RWPE2 (cell line): ENCODE measurements at places on chromosomes 11 and 22.

- H3K4me1 ChIP-seq, result no peaks in the 10 kb centered on the region
- H3K27me3 ChIP-seq, result peaks cover 6% of the 10 kb centered on the region
- no peak overlapping the region for H3K4me3 ChIP-seq
Observed at GRCh38 chr11:6737872-6738466, 33.8 kb downstream of the OR2AG2 start.

GRCh38 chr22:19497245-19497644 is 17.5 kb downstream of the CDC45 start:
- H3K27ac ChIP-seq, result no peak overlapping the region
- DNase-seq, result no peak
- H3K27me3 ChIP-seq, result no peaks in the 10 kb centered on the region

- peak overlapping the region; percentile 81 for H3K27ac ChIP-seq
- no peak for DNase-seq
- no peaks in the 10 kb centered on the region; the same call in 1 of the 2 replicates for H3K36me3 ChIP-seq
- H3K4me1 ChIP-seq, result peaks cover 18% of the 10 kb centered on the region
- H3K4me3 ChIP-seq, result peak overlapping the region; percentile 99
Observed at GRCh38 chr11:130315354-130315970, 745 bp upstream of the ZBTB44 start.

- H3K4me3 ChIP-seq, result no peak overlapping the region
- H3K36me3 ChIP-seq, result no peaks in the 10 kb centered on the region
- H3K27ac ChIP-seq, result no peak overlapping the region
- no peaks in the 10 kb centered on the region for H3K4me1 ChIP-seq
- no peak for DNase-seq
- no peaks in the 10 kb centered on the region for H3K27me3 ChIP-seq
Observed at GRCh38 chr11:108965306-108966001, 300.6 kb downstream of the DDX10 start.

DNA sequence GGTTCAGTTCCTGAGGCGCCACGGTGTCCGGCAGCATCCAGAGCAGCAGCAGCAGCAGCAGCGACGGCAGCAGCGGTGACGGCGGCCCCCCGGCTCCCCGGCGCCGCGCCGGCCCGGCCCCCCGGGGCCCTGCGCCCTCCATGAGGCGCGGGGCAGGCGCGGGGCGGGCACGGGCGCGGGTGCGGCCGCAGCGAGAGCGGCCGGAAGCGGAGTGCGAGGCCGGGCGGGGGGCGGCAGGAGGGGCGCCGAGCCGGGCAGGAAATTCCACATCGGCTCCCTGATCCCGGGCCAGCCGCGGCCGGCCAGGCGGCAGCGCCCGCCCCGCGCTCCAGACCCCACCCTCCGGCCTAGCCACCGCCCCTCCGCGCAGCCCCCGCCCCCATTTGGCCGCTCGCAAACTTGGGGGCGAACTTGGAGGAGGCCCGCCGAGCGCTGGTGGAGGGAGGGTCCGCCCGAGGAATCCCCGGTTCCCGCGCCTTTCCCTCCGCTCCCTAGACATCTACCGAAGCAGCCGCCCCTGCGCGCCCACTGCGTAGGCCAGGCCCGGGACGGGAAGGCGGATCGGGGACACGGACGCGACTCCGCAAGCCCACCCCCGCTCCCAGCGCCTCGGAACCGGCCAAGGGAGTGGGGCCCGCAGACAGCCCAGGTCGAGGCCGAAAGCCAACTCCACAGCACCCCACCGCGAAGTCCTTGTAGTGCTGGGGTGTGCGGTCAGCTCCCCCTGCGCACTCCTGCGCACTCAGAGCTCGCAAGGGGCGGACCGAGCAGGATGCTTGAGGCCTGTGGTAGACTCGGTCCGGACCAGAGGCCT is at the start of gene SCARF2:
Gene SCARF2, minus strand, starts transcription at position 213 of the 814 bp plus-strand sequence. Its CDS starts 71 bp downstream, at position 142.
- peak; percentile 57 for DNase-seq
- no peaks in the 10 kb centered on the region for H3K27me3 ChIP-seq
- H3K4me3 ChIP-seq, result peak within 1 kb of the TSS; percentile 81
- H3K27ac ChIP-seq, result peak within 1 kb of the TSS; percentile 18
- peaks cover 3% of the 10 kb centered on the region; the same call in 1 of the 2 replicates for H3K36me3 ChIP-seq
- H3K4me1 ChIP-seq, result no peaks in the 10 kb centered on the region

DNA sequence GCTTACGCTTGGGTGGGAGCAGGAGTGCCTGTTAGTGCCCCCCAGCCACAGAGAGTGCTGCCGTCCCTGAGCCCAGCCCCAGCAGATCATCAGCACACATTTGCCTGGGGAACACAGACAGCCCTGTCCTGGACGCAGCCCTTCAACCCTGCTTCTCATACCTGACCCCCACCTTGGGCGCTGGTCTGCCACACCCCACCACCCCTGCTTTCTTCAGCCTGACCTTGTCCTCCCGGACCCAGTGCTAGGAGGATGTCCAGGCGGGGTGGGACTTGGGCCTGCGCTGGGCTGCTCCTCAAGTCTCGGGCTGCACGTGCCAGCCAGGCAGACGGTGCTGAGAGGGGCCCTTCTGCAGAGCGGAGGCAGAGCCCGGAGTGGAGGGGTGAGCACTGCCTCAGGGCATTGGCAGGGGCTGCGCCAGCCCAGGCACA is 119.2 kb downstream of the KCNQ1OT1 start:
- H3K4me3 ChIP-seq, result no peak overlapping the region
- no peaks in the 10 kb centered on the region for H3K4me1 ChIP-seq
- peak; percentile 43 for DNase-seq
- H3K27ac ChIP-seq, result no peak overlapping the region
- no peaks in the 10 kb centered on the region for H3K36me3 ChIP-seq
- no peaks in the 10 kb centered on the region for H3K27me3 ChIP-seq

DNA sequence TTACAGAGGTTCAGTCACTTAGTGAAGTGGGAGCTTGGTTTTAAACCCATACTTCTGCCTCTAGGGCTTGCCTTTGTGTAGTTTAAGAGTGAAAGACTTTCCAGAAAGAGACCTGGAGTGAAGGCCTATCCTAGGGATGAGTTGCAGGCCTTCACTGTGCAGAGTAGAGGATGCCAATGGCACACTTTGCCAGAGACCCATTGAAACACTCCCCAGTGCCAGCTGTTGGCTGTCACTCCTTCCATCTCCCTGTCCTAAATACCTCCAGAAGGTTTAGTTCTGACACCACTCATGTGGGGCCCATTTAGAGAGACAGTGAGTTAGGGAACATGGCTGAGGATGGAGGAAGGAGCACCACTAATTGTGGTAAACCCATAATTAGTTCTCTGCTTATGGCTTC is 31.5 kb downstream of the NAV2 start:
- no peak for DNase-seq
- no peaks in the 10 kb centered on the region for H3K4me1 ChIP-seq
- no peak overlapping the region for H3K27ac ChIP-seq
- H3K27me3 ChIP-seq, result no peaks in the 10 kb centered on the region
- H3K36me3 ChIP-seq, result no peaks in the 10 kb centered on the region

DNA sequence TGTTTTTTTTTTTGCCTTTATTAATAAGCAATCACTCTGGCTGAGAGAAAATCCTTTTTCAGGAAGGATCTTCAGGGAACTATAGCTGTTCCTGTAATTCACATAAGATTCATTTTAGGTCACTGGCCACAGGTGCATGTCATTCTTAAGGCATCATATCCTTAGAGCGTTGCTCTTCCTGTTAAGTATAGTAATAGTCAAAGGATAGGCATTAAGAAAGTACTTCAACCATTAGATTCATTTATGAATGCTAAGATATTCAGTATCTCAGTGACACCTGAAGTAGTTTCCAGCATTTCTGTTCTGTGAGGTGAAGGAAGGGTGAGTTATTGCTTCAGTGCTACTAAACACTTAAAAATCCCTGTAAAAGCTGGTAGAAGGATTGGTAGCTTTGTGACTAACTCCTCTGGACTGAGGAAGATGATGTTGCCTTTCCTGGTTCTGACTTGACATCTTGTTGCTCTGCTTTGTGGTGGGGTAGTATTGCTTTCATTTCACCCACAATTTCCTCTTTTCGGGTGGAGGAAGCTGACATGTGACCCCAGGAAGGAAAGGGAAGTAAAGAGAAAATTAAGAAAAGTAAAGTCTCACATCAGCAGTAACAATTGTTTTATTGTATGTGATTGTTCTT is 34.7 kb downstream of the RNF169 start:
- no peaks in the 10 kb centered on the region for H3K27me3 ChIP-seq
- H3K27ac ChIP-seq, result peak overlapping the region; percentile 49
- H3K4me1 ChIP-seq, result peaks cover 14% of the 10 kb centered on the region
- H3K36me3 ChIP-seq, result no peaks in the 10 kb centered on the region

- peaks cover 20% of the 10 kb centered on the region for H3K27me3 ChIP-seq
- H3K4me3 ChIP-seq, result no peak overlapping the region
- no peaks in the 10 kb centered on the region for H3K4me1 ChIP-seq
- H3K36me3 ChIP-seq, result no peaks in the 10 kb centered on the region
- no peak overlapping the region for H3K27ac ChIP-seq
Observed at GRCh38 chr11:125728969-125729368, 17.1 kb upstream of the PATE1 start.

DNA sequence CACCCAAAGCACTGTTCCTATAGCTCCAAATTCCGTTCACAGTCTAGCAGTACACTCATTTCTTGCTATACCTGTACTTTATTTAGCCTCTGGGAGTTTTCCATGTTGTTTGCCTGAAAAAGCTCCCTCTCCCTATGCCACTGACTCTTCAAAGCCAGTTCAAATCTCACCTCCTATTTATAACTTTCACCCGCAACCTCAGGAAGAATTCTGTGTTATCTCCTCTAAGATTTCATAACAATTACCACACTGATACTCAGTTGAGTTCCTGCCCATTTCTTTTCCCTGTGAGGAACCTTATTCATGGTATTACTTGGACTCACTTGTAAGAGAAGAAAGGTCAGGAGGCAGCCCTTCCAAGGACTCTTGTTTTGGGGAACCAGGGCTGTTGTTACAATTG is 25.2 kb downstream of the GDPD4 start:
- H3K36me3 ChIP-seq, result no peaks in the 10 kb centered on the region
- no peak for DNase-seq
- peaks cover 6% of the 10 kb centered on the region for H3K4me1 ChIP-seq
- H3K4me3 ChIP-seq, result no peak overlapping the region

DNA sequence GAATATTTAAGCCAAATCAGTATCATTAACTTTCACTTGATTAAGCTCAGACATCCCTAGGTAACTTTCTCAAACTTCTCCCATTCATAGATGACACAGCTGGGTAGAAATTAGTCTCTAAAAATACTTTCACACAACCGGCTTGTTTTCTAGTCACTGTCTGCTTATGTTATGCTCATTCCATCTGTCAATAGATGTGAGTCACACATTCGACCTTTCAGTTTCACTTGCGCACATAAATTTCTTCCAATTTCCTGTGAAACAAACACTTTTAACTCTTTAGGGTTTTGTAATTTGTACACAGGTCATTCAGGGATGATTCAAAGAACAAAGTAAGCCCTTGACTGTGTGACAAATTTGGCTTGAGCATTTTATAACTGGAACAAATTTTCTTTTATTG is 723.0 kb downstream of the KCNA4 start:
- H3K27ac ChIP-seq, result peak overlapping the region; percentile 45
- H3K36me3 ChIP-seq, result no peaks in the 10 kb centered on the region
- H3K4me1 ChIP-seq, result peaks cover 10% of the 10 kb centered on the region
- no peak overlapping the region for H3K4me3 ChIP-seq

DNA sequence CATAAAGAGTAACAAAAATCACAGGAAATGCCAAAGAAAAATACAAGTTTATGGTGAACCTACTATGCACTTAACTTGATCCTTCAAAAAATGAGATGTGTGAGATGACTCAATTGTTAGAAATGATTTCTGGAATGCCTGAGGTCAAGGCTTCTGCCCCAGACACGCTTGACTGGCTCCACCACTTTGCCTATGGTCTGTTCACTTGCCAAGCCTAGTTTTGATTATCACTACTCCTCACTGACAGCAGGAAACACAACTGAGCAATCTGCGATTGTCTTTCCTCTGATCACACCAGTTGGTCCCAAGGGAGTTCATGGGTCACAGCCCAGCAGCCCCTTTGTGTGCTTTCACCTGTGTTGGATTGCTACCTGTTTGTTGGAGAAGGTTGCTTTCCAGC is 20.6 kb upstream of the PRDM10 start:
- H3K27ac ChIP-seq, result peak overlapping the region; percentile 82
- H3K36me3 ChIP-seq, result no peaks in the 10 kb centered on the region
- H3K4me1 ChIP-seq, result peaks cover 16% of the 10 kb centered on the region
- no peak overlapping the region for H3K4me3 ChIP-seq
- H3K27me3 ChIP-seq, result no peaks in the 10 kb centered on the region

GRCh38 chr11:83116015-83116641 is 40.8 kb upstream of the PCF11 start:
- no peak for DNase-seq
- no peak overlapping the region for H3K4me3 ChIP-seq
- no peaks in the 10 kb centered on the region for H3K27me3 ChIP-seq
- no peak overlapping the region for H3K27ac ChIP-seq
- no peaks in the 10 kb centered on the region for H3K36me3 ChIP-seq
- H3K4me1 ChIP-seq, result no peaks in the 10 kb centered on the region

GRCh38 chr22:22786301-22787115 is 101.1 kb upstream of the IGLL5 start:
- H3K27ac ChIP-seq, result no peak overlapping the region
- H3K27me3 ChIP-seq, result peaks cover 22% of the 10 kb centered on the region
- DNase-seq, result no peak

DNA sequence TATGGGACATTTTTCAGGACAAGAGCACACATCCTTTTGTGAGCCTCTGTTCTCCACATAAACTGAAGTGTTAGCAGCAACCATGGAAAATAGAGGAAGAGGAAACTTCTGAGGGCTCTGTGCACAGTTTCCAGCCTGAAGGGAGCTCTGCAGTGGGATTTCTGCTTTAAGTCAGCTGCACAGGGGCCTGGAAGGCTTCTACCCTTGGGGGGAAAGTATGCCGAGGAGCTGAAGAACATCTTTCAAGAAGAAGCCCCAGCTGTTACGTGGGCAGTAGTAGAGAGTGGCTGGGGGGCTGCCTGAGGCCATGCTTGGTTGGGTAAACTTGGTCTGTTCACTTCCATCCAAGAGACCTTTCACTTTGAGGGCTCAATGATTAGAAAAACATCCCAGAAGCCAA is 82.7 kb upstream of the EED start:
- no peak overlapping the region for H3K4me3 ChIP-seq
- H3K4me1 ChIP-seq, result peaks cover 27% of the 10 kb centered on the region
- no peak for DNase-seq
- no peaks in the 10 kb centered on the region for H3K27me3 ChIP-seq

DNA sequence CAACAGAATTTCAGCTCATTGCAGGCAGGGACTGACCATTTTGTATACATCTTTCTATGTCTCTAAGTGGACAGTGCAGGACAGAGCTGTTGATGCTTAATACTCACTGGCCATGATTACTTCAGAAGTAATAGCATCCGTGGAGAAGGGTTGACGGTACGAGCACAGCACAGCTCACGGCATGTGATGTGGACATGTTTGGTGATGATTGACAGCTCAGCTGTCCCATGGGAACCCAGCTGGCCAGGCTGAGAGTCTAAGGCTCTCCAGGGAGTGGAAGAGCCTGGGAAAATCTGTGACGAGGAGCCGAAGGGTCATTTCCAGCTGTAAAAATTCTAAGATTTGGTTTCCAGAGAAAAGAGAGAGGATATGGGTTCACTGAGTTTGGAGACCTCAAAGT is 198.2 kb downstream of the SNX19 start:
- H3K27ac ChIP-seq, result no peak overlapping the region
- no peaks in the 10 kb centered on the region for H3K27me3 ChIP-seq
- no peaks in the 10 kb centered on the region for H3K36me3 ChIP-seq
